ENCODE measurements at places on chromosomes 13 and 19. TPM values are rescaled to one million over a fixed set of nuclear protein-coding genes. Genes with fewer than 3 reads are reported as not detected.

- no peaks in the 10 kb centered on the region for H3K27me3 ChIP-seq
- no peak for DNase-seq
- H3K4me1 ChIP-seq: no peaks in the 10 kb centered on the region
- H3K27ac ChIP-seq: no peak overlapping the region
These were observed 1702.2 kb downstream of the EFNB2 start for GRCh38 chr13:104833221-104833620.

DNA sequence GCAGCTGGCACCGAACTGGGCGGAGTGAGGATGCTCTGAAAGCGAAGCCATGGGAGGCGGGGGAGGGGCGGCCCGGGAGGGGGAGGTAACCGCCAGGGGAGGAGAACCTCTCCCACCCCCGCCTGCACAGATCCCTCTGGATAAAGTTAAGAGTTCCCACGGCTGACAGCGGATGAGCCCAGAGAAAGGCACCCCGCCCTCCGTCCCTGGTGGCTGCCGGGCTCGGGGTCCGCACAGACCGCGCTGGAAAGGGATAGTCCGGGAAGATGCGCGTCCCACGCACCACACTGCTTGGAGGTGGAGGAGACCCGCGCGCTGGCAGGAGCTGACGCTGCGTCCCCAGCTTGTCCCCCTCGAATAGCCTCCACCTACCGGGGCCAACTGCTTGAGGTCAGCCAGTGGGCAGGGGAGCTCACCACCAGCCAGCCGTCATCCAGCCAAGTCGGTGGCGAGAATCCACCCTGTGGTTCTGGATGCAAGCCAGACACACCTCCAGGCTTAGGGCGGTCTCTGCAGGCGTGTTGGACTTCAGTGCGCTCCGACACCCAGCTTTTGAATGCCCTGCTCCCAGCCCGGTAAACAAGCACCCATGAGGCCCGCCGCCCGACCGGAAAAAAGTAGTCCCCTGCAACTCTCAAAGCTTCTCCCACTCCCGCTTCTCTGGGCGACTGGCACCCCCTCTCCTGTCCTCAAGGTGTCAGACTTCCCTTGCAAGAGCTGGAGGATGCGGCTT, at the start of gene TRPC4:
TRPC4 (minus strand) TSS at position 17 of the 733 bp plus-strand sequence. CDS start 86,439 bp downstream, outside the sequence.
- H3K27me3 ChIP-seq: peaks cover 36% of the 10 kb centered on the region
- H3K27ac ChIP-seq: peak within 1 kb of the TSS; percentile 60
- no peaks in the 10 kb centered on the region for H3K36me3 ChIP-seq
- peak; percentile 76 for DNase-seq
- H3K4me1 ChIP-seq: no peaks in the 10 kb centered on the region

- peak overlapping the region; percentile 40 for H3K4me3 ChIP-seq
- peaks cover 13% of the 10 kb centered on the region for H3K27me3 ChIP-seq
- peak; percentile 78 for DNase-seq
- H3K36me3 ChIP-seq: no peaks in the 10 kb centered on the region
- H3K27ac ChIP-seq: no peak overlapping the region
- peaks cover 20% of the 10 kb centered on the region for H3K4me1 ChIP-seq
These were observed 744 bp upstream of the POU2F2 start for GRCh38 chr19:42132851-42133528.

GRCh38 chr13:67643516-67644055, 413.4 kb upstream of the PCDH9 start:
- H3K4me1 ChIP-seq: no peaks in the 10 kb centered on the region
- H3K27me3 ChIP-seq: no peaks in the 10 kb centered on the region
- H3K4me3 ChIP-seq: no peak overlapping the region
- H3K27ac ChIP-seq: no peak overlapping the region

Gene OXGR1
- 0.50 TPM for polyA plus RNA-seq

Data from stomach (tissue), 19 donors.